ENCODE measurements at places on chromosomes 5 and 9.

- no peak for DNase-seq
Measured at GRCh38 chr5:99945478-99946442, 589.4 kb upstream of the FAM174A start.

DNA sequence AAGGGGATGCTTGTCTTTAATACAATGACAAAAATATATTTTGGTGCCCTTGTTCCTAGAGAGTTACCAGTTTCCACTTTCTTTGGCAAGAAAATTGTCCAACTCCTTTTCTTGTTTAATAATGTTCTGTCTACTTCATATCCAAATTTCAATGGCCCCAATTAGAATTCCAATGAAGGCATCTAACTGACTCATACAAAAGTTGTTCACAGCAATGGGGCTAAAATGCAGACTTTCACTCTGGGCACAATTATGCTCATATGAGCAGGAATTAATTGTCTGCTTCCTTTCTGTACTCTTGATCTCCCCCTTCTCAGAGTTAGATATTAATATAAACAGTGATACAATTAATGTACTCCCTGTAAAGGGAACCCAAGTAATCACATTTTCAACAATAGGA lies 42.1 kb upstream of the ZNF622 start:
- no peak for DNase-seq

GRCh38 chr9:37374892-37375291 lies 47.6 kb upstream of the GRHPR start:
- no peak for DNase-seq

GRCh38 chr9:126705767-126706697 lies 92.3 kb downstream of the LMX1B start:
- DNase-seq: peak; percentile 67

GRCh38 chr5:167720676-167721260 lies 570.7 kb upstream of the WWC1 start:
- DNase-seq: no peak

DNA sequence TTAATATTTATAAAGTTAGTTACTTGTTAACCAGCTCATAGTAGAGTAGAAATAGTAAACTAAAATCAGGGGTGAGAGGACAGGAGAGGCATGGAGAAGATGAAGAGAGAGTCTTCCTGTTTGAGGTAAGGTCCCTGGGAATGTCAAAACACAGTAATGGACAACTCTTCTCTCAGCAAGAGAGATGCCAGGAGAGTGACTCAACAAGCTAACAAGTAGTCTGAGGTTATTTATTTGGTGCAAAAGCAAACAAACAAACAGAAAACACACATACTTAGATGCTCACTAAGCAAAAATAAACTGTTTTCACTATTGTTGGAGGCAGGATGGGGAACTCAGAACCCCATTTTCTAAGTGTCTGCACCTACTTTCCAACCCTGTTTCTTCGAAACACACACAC lies 333.2 kb upstream of the RFX3 start:
- no peak for DNase-seq

DNA sequence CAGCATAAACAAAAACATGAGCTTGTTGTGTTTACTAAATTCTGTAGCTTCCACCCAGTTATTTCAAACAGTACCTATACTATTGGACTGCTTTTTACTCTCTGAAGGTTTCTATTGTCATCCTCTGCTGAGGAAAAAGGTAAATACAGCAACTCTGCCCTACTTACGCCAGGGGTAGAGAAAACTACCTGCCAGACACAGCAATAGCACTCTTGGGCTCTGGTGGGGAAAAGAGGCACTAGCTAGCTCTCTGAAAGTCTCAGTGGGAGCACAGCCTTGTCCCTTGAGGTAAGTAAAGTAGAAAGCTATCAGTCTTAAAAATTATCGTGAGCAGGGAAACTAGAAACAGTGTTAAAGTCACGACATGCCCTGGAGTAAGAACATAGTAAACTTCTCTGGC lies 3.7 kb downstream of the HCN1 start:
- DNase-seq: no peak

- no peak for DNase-seq
Measured at GRCh38 chr5:113118298-113118697, 141.7 kb downstream of the DCP2 start.

GRCh38 chr5:102956599-102956998 lies 163.3 kb downstream of the GIN1 start:
- no peak for DNase-seq

- peak; percentile 37 for DNase-seq
Measured at GRCh38 chr9:37025071-37025822, 8.8 kb downstream of the PAX5 start.

DNA sequence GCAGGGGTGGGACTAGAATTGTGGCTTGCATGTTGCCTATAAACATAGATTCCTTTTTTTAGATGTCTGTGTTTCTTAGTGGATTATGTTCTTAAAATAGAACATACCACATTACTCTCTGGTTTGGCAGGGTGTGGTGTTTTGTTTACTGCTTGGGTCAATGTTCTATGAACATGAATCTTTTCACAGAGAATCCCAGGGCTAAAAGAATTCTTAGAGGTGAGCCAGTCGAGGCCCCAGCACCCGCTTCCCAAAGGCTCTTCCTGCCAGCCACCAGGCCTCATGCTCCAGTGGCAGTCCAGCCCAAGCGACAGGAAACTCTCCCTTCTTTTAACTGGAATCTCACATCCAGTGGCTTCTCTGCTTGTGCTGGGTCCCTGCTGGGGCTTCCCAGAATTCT lies 126.6 kb downstream of the C9orf152 start:
- DNase-seq: no peak

DNA sequence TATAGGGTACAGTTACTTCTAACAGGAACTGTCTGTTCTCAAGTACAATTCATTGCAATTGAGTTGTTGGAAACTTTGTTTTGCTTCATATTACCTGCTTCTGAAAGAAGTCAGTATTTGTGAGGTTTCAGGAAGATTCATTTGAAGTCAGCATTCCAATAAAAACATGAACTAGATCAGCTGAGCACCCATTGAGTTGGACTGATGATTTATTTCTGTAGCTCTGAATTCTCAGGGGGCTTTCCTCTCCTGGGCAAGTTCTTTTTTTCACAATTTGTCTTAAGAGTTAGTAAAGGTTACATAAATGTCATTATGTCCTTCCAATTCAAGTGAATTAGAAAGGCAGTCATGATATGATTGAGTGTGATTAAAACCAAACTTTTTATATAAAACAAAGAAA lies 16.2 kb upstream of the KIF2A start:
- DNase-seq: no peak

DNA sequence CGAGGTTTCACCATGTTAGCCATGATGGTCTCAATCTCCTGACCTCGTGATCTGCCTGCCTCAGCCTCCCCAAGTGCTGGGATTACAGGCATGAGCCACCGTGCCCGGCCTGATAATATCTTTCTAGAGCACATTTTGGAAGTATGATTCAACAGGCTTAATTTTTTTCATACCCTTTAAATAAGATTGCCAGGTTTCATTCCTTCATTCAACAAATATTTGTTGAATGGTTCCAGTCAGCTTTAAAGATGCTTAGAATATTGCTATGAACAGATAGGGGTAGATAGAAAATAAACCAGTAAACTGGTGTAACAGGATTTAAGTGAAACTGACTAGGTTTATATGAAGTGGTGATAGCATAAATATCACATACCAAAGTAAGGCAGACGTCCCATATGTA lies 41.3 kb downstream of the DMXL1 start:
- DNase-seq: no peak

- peak; percentile 87 for DNase-seq
Measured at GRCh38 chr5:145697251-145697990, 137.7 kb downstream of the PRELID2 start.

- DNase-seq: no peak
Measured at GRCh38 chr5:80592105-80592504, 22.0 kb upstream of the ANKRD34B start.

DNA sequence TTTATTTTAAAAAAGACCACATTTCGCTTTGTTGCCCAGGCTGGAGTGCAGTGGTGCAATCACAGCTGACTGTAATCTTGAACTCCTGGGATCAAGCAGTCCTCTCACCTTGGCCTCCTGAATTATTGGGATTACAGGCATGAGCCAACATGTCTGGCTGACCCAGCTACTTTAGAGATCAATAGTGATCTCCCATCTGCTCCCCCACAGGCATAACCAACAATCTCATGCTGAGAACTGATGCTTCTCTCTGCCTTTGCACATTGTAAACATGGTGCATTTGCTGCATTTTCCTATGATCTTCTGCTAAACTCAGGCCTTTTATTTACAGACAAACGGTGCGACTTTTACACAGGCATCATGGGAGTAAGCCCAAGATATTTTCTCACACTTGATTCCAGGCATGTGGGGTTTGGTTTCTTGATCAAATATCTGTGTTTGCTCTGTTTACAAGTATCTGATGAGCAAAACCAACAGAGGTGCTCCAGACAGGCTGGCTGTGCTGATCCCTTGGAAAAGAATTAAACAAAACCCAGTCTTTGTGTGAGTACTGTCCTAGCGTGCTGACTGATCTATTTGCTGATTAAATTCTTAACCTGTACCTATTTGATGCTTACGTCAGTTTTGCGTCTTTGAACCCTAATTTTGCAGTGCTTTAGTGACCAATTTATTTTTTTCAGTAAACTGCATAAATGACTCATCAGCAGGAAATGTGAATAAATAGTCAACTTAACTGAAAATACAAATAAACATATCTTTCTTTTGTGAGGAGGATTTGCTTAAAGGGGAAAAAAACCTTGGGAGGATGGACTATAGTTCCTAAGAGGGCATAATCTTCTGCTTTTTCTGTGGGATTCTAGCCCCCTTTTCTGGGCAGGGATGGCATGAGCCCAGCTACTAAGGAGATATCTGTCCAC lies 191.7 kb upstream of the NR3C1 start:
- no peak for DNase-seq

GRCh38 chr9:108671176-108671575 lies 184.6 kb downstream of the ACTL7B start:
- DNase-seq: peak; percentile 1

- DNase-seq: no peak
Measured at GRCh38 chr5:62299600-62299999, 6.4 kb upstream of the KIF2A start.

- DNase-seq: peak; percentile 75
Measured at GRCh38 chr5:56269216-56269927, 36.2 kb upstream of the ANKRD55 start.

DNA sequence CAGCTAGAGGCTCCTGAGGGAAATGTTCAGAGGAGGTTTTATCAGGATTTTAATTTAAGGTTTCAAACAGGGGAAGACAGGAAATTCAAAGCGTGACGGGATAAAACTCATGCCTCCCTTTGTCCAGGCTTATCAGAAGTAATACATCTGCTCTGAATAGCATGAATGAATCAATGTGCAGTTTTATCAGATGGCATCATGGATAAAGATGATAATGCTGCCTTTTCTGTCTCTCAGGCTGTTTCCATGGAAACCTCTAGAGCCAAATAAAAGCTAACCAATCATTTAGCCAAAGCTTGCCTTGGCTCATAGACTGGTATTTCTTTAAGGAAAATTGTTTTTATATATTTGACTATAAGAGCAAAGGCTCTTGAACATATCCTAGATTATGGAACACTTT lies 16.4 kb downstream of the MFAP3 start:
- no peak for DNase-seq
